ENCODE measurements at places on chromosomes 3 and 15.
A peak's percentile ranks its signal among the peaks of the same experiment; 100 is the strongest.

DNA sequence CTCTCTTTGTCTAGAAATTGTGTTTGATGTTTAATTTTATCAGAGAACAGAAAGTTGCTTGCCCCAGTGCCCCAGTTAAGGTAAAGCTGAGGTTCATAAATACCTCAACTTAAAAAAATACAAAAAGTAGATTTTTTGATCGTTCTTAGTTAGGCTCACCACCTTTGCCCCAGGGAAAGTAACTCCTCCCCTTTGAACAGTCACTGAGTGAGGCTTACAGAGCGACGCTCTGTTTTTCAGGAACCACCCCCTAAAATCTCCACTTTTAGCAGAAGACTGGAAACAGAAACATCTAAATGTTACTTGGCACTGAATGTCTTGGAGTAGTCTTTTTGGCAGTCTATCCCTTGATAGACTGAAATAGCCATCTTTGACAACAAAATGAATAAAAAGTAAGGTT lies 24.9 kb downstream of the BLM start:
- DNase-seq: no peak

- no peak for DNase-seq
Observed at GRCh38 chr15:37636736-37637135, 297.7 kb upstream of the TMCO5A start.

DNA sequence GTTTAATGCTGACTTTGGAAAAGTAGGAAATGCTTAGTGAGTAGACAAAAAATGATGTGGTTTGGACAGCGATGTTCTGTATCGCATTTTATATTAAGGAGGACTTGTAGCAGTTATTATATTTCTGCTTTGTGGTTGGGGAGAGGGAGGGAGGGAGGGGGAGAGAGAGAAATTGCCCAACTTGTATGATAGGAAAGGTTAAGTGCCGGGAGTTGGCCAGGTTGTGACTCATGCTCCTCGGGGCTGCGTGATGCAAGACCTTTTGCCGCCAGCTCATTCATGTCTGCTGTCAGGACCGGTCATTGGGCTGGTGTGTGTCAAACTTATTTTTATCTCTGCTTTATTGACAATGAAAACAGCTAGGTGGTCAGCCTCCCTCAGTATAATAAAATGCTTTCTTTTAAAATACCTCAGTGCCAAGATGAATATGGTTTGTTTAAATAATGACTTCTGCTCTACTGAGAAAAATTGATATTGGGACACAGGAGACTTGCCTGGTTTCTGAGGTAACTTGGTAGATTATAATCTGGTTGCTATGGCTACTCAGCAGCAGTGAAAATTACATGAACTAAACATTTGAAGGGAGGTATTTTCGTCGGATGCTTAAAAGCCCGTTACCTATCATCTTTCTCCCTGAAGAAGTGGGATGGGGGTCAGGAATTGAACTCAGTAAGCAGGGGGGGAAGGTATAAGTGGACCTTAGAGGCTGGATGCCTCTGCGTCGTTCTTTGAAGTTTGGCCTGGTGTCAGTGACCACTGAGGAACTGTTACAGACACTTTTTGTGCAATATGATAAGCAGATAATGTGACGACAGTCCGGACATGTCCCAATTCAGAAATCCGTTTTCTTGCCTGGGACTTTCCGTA lies 90.7 kb downstream of the FNDC3B start:
- peak; percentile 99 for DNase-seq

DNA sequence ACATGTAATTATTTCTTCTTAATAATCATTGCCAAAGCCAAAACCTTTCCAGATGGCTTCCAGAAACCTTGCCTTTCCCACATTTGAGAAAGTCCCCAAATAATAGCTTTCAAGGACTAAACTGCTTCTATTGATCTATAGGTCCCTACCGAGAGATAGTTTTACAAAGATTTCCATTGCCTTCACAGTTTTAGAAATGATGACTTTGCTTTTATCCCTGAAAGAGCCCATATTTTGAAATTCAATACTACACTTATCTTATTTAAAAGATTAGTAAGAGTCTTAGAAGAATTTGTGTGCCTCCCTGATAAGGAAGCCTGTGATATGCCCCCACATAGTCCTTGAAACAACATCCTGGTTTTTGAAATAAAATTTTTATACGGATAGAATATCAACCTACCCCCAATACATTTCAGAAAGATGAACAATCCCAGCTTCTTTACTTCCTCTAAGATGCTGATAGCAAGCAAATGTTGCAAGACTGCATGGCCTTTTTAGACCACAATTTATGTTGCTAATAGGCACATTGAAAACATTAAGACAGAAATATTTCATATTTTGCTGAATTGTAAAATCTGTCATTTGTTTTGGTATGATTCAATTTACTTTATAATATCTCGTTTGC lies 146.3 kb downstream of the TMCO5A start:
- peak; percentile 16 for DNase-seq

DNA sequence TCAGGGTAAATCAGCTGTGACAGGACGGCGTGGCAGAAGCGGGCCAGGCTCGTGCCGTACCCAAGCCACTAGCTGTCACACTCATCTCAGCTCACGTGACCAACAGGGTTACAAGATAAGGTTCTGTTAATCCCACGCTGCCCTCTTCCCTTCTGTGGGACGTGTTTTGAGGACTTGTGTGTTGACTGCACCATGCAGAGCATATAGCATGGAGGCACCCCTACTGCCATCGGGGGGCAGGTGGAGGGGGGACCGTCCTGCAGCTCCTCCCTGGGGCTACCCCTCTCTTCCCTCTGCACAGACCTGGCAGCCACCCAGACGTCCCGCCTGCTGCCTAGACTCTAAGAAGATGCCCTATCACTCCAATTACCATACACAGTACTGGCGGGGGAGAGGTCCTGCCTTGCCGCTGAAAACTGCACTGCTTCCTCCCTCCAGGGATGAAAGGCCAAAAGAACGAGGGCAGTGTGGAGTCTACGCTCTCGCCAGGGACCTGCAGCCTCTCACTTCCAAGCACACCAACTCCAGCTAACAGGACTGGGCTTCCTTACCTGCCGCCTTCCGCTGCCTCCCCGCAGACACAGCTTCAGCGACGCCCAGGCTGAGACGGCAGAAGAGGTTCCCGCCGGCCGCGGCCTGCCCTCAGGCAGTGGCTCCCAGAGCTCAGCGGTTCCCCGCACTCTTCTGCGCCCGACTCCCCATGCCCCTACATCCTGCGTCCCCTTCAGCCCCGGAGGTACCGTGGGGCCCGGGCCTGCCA lies at the start of gene TNK2:
TSS of gene TNK2 (minus strand) at position 618 of the 760 bp plus-strand sequence. CDS start 19,963 bp downstream, outside the sequence.
- DNase-seq: no peak

- no peak for DNase-seq
Observed at GRCh38 chr15:75923756-75924155, 20.1 kb downstream of the FBXO22 start.

- DNase-seq: no peak
Observed at GRCh38 chr3:46856576-46857471, 6.4 kb downstream of the MYL3 start.

DNA sequence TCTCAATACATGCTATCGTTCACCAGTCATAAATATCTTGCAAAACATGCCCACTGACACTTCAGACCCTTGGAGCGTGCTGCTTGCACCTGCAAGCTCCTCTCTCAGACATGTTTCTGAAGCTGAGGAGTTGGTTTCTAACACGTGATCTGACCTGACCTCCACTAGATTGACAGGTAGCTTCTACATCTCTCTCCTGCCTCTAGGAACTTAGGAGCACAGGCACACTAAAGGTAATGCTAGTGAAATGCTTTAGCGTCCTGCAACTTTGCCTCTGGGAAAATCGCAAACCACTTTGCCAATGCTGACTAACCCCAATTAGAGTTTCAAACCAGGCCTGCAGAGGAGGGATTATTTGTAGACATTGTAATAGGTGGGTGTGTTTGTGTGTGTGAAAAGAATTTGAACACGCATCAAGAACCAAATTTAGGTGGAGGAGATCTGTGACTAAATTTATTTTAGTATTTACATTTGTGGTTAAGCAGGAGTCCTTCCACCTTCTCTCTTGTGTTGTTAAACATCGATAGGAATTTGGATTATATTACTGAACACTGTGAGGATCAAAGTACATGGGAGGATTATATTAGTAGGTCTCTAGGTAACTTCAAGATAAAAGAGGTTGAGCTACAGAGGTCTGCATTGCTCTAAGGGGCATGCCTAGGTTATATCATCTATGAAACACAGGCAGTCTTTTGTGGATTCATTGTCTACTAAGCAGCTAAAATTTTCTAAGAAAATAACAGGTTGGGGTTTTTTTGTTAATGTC lies 86.7 kb upstream of the ZBED2 start:
- no peak for DNase-seq

GRCh38 chr15:76209523-76209922 lies 101.7 kb downstream of the ETFA start:
- DNase-seq: no peak

DNA sequence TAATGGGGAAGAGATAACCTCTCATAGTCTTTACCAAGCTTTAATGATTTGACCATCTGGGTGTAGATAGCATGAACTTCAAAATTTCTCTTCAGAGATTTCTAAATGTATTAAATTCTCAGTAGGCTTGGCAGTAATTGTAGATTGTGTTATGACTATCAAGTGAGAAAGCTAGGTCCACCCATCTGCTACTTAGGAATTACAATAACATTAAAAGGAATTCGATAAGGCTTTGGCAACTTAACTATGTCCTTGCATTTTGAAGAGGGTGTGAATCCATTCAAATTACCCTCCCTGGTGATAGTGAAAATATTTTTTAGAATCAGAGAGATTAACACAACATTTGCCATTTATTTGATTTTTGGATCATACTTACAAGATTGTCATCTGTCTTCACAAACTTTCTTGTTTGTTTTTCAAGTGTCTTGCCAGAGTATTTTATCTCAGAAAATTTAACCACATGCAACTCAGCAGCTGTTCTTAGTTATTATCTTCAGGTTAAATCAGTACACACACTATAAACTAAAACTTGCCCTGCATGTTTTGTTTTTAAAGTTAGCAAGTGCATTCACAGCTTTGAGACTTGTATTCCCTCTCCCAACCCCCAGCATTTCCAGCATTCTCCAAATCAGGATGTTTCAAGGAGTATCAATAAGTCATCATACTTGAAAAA lies 69.6 kb upstream of the COL8A1 start:
- no peak for DNase-seq

GRCh38 chr3:112643621-112644240 lies 2.8 kb upstream of the CCDC80 start:
- DNase-seq: no peak

DNA sequence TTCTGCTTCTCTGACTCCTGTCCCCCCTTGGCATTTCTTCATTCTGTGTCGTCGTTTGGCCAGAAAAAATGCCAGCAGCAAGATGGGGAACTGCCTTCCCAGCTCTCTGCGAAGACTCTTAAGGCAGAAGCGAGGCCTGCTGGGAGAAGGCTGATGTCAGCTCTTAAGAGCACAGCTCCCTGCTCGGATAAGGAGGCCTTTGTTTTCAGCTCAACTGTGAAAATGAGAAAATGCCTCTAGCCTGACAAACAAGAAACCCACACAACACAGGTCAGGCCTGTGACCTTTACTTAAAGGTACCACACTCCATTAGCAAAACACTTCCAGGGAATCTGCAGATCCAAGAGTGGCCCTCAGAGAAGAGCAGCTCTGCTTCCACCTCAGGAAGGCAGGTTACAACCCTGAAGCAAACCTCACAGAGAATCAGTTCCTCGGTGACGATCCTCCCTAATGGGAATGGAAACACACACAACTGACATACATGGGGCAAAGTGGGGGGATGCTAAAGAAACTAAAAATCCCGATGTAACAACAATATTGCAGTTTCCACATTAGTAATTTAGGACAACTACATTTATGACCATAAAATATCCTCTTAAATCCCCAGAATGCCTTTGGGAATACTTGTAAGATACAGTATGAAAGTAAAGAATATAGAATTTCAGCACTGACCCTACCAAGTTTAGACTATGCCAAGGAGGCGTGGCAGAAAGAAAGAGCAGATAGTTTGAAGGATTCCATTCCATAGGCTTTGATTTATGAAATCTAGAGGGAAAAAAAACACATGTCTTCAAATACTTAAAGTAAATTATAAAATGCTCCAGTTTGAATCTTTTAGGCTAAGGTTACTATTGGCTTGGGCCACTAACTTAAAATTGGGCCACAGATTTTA lies 52.1 kb downstream of the VGLL4 start:
- DNase-seq: peak; percentile 87

- DNase-seq: no peak
Observed at GRCh38 chr15:78264304-78265136, at the start of gene DNAJA4. Gene DNAJA4 (plus strand): TSS chr15:78264562. CDS start chr15:78264764, 202 bp downstream.

- peak; percentile 8 for DNase-seq
Observed at GRCh38 chr3:113649174-113649845, 47.1 kb downstream of the USF3 start.

- DNase-seq: peak; percentile 12
Observed at GRCh38 chr3:190435618-190436017, 14.1 kb downstream of the TMEM207 start.

- DNase-seq: no peak
Observed at GRCh38 chr3:112132554-112132953, 494 bp downstream of the GCSAM start.

DNA sequence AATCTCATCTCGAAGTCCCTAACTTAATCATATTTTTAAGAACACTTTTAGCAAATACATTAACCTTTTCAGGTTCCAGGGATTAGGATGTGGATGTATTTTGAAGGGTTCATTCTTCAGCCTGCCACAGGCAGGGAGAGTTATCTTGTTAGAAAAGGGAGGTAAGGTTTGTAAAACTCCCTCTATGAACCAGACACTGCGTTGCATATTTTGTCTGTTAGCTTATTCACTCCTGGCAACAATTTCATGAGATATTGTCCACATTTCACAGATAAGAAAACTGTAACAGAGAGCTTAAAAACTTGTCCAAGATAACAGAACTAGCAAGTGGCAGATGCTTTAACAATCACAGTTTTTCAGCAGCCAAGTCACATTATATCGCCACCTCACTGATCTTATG lies 155.4 kb downstream of the DIPK2A start:
- no peak for DNase-seq

GRCh38 chr3:131396170-131396569 lies 14.6 kb downstream of the NUDT16 start:
- no peak for DNase-seq

DNA sequence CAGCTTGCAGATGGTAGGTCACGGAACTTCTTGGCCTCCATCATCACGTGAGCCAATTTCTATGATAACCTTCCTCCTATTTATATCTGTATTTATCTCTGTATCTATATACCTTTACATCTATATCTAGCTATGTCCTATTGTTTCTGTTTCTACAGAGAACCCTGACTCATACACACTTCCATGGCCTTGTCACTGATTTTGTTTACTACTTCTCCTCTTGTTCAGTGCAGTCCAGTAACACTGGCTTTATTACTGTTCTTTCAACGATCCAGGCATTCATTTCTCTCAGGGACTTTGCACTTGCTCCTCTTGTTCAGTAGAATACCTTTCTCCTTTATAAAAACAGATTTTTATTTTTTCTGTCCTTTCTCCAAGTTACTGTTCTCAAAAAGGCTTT lies 937.0 kb upstream of the ALCAM start:
- no peak for DNase-seq

Data from IMR-90 (cell line).